Naive thymus-derived CD8-positive, alpha-beta T cell (primary cell): ENCODE measurements at places on chromosomes 5 and 9. TPM values are rescaled to one million over a fixed set of nuclear protein-coding genes. Genes with fewer than 3 reads are reported as not detected.

DNA sequence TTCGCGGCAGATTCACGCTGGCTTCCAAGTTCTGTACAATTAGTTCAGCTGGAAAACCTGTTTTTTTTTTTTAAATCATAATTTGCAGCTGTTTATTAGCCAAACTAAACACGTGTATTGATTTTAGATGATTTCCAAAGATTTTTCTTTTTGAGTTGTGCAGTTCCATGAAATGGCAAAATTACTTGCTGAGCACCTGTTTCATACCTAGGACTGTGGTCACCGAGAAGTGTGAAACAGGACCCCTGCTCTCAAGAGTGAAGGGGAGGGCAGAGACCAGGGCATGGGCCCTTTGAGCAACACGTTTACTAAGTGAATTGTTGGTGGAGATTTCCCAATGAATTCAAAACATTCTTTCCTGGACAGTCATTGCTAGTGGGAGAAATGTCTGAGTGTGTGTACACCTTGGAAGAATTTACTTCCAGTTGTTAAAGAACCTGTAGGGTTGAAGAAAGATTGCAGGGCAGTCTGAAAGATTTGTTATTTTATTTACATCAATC lies 688 bp downstream of the SNX24 start:
- H3K4me1 ChIP-seq = peaks cover 23% of the 10 kb centered on the region
- H3K27ac ChIP-seq = peak overlapping the region; percentile 78
- H3K36me3 ChIP-seq = no peaks in the 10 kb centered on the region
- peaks cover 5% of the 10 kb centered on the region for H3K27me3 ChIP-seq

DNA sequence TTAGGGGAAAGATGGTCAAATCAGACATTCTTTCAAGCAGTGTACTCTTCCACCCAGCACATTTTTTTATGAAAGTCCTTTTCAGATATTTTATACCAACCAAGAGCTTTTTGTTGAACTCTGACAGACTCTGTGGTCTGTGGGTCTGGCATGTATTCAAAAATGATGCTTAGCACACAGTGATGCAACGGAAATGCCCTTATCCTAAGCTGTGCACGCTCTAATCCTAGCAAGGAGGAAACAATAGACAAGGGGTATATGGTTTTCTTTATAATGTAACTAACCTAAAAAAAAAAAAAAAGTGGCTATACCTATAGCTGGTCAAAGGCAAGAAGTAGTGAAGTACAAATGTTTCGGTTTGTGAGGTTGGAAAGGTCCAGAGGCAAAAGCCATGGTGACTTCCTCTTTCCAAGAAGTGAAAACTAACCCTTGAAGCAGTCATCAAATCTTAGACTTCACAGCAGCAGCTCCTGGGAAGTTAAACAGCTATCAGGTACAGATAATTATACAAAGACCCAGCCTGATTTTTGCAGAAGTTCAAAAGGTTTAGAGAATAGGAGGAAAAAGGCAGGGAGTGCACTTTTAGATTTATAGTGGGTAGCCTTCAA lies 82.5 kb downstream of the SEMA6A start:
- peak overlapping the region; percentile 29 for H3K27ac ChIP-seq
- no peaks in the 10 kb centered on the region for H3K36me3 ChIP-seq
- H3K27me3 ChIP-seq = no peaks in the 10 kb centered on the region
- peak; percentile 35 for DNase-seq
- H3K4me3 ChIP-seq = no peak overlapping the region
- H3K4me1 ChIP-seq = peaks cover 20% of the 10 kb centered on the region

DNA sequence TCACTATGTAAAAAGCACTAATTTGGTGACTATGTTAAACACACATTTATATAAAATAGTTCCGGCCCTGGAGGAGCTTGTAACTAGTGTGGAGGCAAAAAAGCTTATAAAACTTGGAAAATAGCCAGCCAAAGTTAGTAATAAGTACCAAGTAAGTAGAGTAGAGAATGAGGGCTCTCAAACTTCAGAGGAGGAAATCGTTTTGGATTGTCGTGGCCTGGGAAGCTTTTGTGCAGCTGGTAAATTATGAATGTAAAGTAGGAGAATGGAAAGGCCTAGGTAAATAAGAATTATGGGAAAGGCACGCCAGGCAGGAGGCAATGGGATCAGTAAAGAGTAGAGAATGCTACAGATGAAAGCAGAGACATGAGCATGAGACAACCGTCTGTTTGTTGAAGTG lies 832.7 kb upstream of the ZNF608 start:
- no peak overlapping the region for H3K27ac ChIP-seq
- DNase-seq = no peak
- no peaks in the 10 kb centered on the region for H3K36me3 ChIP-seq
- H3K4me3 ChIP-seq = no peak overlapping the region
- no peaks in the 10 kb centered on the region for H3K4me1 ChIP-seq

- H3K4me3 ChIP-seq = no peak overlapping the region
- H3K27ac ChIP-seq = no peak overlapping the region
- H3K36me3 ChIP-seq = no peaks in the 10 kb centered on the region
- no peaks in the 10 kb centered on the region for H3K4me1 ChIP-seq
- DNase-seq = no peak
These were observed 121.2 kb upstream of the PTPN3 start for GRCh38 chr9:109619310-109619709.

GRCh38 chr9:106172265-106172664 lies 477.9 kb downstream of the TMEM38B start:
- no peaks in the 10 kb centered on the region for H3K36me3 ChIP-seq
- peaks cover 3% of the 10 kb centered on the region for H3K27me3 ChIP-seq
- H3K27ac ChIP-seq = no peak overlapping the region
- H3K4me3 ChIP-seq = no peak overlapping the region

DNA sequence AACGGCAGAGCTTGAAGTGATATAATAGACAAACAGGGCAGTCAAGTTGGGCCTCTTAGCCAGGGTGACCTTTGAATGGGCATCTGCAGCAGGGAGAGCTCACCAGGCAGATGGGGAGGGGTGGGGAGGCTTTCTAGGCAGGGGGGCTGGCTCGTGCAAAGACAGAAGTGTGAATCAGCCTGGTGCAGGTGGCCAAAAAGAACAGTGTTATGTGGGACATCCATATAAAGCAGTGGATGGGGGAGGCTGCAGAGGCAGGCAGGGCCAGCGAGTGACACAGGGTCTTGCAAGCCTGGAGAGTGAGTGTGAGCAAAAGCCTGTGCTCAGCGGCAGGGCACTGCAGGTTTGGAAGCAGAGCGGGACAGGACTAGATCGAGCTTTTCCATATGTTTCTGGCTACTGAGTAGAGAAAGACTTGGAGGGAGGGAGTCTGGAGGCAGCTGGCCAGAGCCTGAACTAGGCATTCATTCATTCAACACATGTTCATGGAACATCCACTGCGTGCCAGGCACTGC lies 14.2 kb upstream of the TTLL11 start:
- peaks cover 9% of the 10 kb centered on the region for H3K36me3 ChIP-seq
- H3K27ac ChIP-seq = no peak overlapping the region
- no peak overlapping the region for H3K4me3 ChIP-seq
- H3K4me1 ChIP-seq = no peaks in the 10 kb centered on the region
- DNase-seq = no peak

DNA sequence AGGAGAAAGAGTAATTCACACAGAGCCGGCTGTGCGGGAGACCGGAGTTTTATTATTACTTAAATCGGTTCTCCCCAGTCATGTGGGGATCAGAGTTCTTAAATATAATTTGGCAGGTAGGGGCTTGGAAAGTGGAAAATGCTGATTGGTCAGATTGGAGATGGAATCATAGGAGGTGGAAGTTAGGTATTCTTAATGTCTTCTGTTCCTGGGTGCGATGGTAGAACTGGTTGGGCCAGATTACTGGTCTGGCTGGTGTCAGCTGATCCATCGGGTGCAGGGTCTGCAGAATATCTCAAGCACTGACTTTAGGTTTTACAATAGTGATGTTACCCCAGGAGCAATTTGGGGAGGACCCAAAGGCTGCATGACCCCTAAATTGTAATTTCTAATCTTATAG lies 4.6 kb upstream of the CERCAM start:
- H3K4me1 ChIP-seq = no peaks in the 10 kb centered on the region
- DNase-seq = no peak
- peaks cover 27% of the 10 kb centered on the region for H3K27me3 ChIP-seq
- H3K27ac ChIP-seq = no peak overlapping the region

GRCh38 chr9:70043689-70044489 lies at the start of gene MAMDC2:
Gene MAMDC2 (plus strand): TSS chr9:70043848. CDS start chr9:70044198, 350 bp downstream.
- no peak for DNase-seq
- peaks cover 40% of the 10 kb centered on the region for H3K27me3 ChIP-seq
- peak within 1 kb of the TSS; percentile 32 for H3K4me3 ChIP-seq
- H3K27ac ChIP-seq = no peak within 1 kb of the TSS
- H3K36me3 ChIP-seq = no peaks in the 10 kb centered on the region

- peaks cover 7% of the 10 kb centered on the region for H3K27me3 ChIP-seq
- no peaks in the 10 kb centered on the region for H3K36me3 ChIP-seq
- no peak overlapping the region for H3K27ac ChIP-seq
- no peak for DNase-seq
- no peak overlapping the region for H3K4me3 ChIP-seq
These were observed 25.4 kb upstream of the SNX18 start for GRCh38 chr5:54492178-54492577.

DNA sequence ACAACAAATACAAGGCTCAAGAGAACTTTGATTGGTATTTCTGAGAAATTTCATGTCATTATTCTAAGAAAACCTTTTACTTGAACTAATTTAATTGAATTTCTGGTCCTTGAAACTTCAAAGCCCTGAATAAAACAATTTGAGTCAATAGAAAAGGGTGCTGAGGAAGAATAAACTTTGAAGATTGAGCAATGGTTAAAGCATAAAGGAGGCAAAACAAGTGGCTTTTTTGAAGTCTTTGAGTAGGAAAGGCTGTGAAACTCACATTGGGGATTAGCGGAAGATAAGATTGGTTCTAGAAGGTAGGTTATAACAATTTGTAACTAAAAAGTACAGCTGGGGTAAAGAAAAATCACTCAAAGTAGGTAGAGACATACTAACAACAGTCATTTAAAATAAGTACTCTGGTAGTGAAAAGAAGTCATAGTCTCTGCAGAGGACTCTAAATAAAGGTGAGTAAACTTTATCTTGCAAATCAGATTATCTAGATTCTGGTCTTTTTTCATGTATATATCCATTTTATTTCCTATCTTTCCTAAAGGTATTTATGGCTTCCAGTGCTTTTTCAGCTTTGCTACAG lies 6.4 kb upstream of the PLPP1 start:
- H3K4me1 ChIP-seq = peaks cover 36% of the 10 kb centered on the region
- H3K36me3 ChIP-seq = no peaks in the 10 kb centered on the region
- H3K4me3 ChIP-seq = peak overlapping the region; percentile 66
- peak; percentile 15 for DNase-seq
- H3K27ac ChIP-seq = peak overlapping the region; percentile 77
- H3K27me3 ChIP-seq = no peaks in the 10 kb centered on the region

GRCh38 chr5:160699301-160699700 lies 152.7 kb downstream of the ATP10B start:
- H3K27me3 ChIP-seq = peaks cover 14% of the 10 kb centered on the region
- H3K27ac ChIP-seq = no peak overlapping the region
- no peaks in the 10 kb centered on the region for H3K4me1 ChIP-seq
- no peak for DNase-seq
- H3K36me3 ChIP-seq = no peaks in the 10 kb centered on the region

DNA sequence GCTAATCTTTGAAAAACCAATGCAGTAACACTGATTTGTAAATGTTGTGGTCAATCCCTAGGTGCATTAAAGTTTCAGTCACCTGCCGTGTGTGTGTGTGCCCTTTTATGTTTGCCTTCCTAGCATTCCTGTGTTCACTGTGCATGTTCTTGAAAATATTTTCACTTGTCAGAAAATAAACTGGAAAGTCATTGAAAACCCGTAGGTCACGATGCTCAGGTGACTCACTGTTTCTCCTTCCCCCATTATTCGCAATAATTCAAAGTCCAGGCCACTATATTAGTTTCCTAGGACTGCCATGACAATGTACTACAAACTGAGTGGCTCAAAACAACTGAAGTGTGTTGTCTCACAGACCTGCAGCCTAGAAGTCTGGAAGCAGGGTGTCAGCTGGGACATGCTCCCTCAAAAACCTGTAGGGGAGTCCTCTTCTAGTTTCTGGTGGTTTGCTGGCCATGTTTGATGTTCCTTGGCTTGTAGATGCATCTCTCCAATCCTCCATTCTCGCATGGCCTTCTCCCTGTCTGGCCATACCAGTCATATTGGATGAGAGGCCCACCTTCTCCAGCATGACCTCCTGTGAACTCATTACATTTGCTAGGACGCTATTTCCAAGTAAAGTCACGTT lies 29.3 kb downstream of the MARVELD2 start:
- no peaks in the 10 kb centered on the region for H3K36me3 ChIP-seq
- H3K4me3 ChIP-seq = no peak overlapping the region
- H3K27ac ChIP-seq = no peak overlapping the region
- DNase-seq = no peak
- no peaks in the 10 kb centered on the region for H3K4me1 ChIP-seq

The ARHGEF37 gene
- 1.2 TPM for total RNA-seq

The AGXT2 gene
- total RNA-seq = not detected

The PLPPR1 gene
- not detected for total RNA-seq

The LCN9 gene
- total RNA-seq = not detected

The MYOZ3 gene
- not detected for total RNA-seq

The SPATA31A3 gene
- not detected for total RNA-seq
